ENCODE measurements at places on chromosomes 12 and 14. TPM values are rescaled to one million over a fixed set of nuclear protein-coding genes. Genes with fewer than 3 reads are reported as not detected.

The TSPAN11 gene
- total RNA-seq: not detected

The MUCL1 gene
- not detected for total RNA-seq

The KRT74 gene
- total RNA-seq: 0.15 TPM

The NRL gene
- 3.3 TPM for total RNA-seq

The CMA1 gene
- total RNA-seq: not detected

The PPP1R36 gene
- total RNA-seq: not detected

The P2RX2 gene
- total RNA-seq: not detected

The PRH1 gene
- total RNA-seq: 21.7 TPM

The NRXN3 gene
- total RNA-seq: not detected

The DPPA3 gene
- not detected for total RNA-seq

The TDG gene
- 35.0 TPM for total RNA-seq

DNA sequence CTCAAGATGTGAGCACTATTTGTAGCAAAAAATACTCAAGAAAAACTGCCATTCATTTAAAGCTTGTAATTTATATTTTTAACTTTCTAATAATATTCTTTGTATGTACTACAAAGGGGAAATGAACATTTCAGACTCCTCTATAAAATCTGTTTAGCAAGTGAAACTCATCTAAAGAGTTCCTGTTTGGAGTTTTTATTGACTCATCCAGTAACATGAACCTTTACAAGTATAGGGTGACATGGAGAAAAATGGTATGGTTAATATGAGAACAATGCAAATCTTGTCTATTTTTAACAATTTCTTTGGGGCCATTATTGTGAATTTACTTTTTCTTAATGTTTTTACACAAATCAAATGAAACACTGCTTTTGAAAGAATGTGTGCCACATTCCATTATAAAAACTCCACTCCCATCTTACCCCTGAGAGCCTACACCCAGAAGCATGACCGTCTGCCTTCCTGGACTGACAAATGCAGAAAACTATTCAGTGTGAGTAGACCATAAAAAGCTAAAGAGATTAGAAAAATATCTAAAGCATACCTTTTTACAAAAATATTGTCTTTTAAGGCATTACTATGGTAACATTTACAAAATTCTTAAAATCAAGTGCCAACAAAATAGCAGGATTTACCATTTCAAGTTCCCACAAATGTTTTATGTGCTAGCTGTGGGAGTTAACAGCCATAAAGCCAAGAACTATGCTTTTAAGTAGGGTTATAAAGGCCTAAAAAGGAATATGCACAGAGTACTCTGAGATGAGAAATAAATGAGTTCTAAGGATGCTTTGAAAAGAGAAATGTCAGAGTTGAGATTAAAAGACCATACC is 144.0 kb downstream of the ADAMTS20 start:
- DNase-seq: no peak

- DNase-seq: no peak
Measured at GRCh38 chr12:24177889-24178288, 228.4 kb upstream of the SOX5 start.

- no peak for DNase-seq
Measured at GRCh38 chr14:81009346-81009745, 53.9 kb downstream of the TSHR start.

GRCh38 chr14:68977180-68977717 is 1.9 kb downstream of the ACTN1 start:
- DNase-seq: no peak

DNA sequence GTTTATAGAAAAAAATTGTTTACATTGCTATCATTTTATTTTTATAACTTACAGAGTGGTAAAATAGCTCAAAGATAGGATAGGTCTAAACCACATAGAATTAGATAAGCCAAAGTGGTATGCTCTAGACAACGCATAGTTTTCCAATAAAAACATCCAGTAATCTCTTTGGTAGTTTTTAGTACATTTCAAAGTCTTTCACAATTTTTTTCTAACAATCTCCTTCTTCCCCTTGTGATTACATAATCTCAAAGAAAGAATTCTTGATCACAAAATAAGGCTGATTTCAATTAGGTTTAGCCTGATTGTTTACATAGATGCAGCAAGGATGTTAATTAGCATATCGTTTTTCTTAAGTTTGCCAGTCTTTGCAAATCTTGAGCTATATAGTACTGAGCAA is 460.0 kb downstream of the FUT8 start:
- DNase-seq: no peak

DNA sequence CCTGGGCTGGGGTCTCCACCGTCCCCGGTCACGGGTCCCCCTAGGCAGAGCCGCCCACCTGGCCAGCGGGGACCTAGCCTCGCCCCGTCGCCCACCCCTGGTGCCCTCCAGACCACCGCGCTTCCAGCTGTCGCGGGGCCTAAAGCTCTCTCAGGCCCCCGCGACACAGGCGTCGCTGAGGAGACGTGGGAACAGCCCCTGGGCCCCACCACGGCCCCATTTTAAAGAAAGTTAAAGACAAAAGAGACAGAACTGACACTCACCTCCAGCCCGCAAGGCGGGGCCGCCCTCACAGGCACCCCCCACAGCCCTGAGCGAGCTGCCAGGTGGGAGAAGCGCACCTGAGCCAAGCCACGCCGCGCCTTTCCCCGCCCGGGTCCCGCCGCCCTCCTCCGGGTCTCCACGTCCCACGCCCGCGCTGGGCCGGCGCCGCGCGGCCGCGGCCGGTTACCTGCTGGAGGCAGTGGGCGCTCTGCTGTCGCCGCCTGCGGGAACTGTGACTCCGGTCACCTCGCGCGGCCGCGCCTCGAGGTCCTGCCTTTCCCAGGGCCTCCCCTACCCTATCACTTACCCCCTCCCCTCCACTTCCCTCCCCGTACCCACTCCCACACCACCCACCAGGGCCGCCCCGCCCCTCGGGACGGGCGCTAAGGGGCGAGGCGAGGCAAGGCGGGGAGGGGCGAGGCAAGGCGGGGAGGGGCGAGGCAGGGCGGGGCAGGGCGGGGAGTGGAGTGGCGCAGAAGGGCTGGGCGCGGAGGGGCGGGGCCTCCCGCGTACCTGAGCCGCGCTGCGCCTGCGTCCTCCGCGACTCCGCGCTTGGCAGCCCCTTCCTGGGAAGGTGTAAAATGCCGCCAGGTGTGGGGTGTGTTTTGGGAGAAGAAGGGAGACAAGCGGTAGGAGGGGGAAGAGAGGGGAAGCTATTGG is 31.2 kb downstream of the TC2N start:
- DNase-seq: peak; percentile 84

- no peak for DNase-seq
Measured at GRCh38 chr12:126509572-126509971, 1444.3 kb downstream of the AACS start.

DNA sequence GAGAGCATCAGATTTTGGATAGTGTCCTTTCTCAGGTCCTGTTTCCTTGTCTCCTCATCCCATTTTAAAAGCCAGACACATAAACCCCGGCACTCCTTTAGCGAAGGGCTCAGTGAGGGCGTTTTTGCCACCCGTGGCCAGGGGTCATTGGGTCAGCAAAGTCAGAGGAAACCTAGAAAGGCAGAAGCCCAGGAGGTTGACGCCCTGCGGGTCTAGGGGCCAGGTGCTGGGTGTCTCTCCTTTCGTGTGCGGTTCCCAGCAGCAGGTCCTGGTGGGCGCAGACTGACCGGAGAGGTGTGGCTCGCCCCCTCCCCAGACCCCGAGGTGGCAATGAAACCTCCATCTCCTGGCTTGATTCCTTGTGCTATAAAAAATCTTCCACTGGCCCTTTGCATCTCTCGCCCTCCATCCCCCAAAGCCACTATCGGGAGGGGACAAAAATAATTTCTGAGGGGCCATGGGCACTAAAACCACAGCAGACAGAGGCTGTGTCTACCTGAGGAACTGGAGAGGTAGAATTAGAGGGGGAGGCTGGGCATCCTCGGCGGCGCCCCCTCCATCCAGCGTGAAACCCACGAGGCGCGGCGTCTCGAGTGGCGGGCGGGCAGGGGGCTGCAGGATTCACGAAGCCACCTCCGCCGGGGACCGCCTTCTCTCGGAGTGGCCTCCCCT is 858 bp upstream of the FRMD6 start:
- no peak for DNase-seq

GRCh38 chr14:88299865-88300530 is 23.1 kb downstream of the KCNK10 start:
- no peak for DNase-seq

- DNase-seq: no peak
Measured at GRCh38 chr14:99725774-99726537, 41.9 kb downstream of the CYP46A1 start.

GRCh38 chr12:46354111-46354801 is 18.3 kb downstream of the SLC38A2 start:
- DNase-seq: no peak

GRCh38 chr14:87952307-87953094 is 40.5 kb downstream of the GALC start:
- peak; percentile 20 for DNase-seq

DNA sequence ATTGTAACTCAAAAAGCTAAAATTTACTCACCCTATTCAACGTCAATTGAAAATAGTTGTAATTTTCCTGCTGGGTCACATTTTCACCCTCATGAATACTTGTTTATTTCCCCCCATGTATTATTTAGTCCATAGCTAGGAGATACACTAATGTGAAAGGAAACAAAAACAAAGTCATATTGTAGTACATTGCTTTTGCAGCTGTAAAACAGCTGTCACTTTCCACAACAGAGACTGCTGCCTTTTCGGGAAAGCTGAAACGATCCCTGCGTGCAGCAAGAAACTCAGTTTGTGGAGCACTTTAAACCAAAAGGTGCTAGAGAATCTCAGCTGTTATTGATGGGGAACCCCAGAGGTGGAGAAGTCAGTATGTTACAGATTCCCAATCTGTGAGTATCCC is 4.3 kb downstream of the RACGAP1 start:
- no peak for DNase-seq

DNA sequence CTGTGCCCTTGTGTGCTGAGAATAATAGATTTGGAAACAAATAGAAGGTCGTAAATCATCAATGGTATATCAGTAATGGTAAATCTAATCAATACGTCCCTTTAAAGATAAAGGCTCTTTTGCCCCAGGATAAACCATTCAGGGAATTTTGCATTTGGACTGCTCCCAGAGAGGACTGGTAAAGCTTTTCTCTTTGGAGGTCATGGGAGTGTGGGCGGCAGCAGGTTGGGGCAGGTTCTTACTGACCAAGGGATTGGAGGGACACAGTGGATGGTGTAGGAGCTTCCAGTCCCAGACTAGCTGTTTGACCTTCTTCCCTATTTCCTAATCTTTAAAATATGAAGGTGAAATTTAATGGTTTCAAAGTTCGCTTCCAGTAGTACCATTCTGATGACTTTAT is 87.8 kb upstream of the NTF3 start:
- no peak for DNase-seq

DNA sequence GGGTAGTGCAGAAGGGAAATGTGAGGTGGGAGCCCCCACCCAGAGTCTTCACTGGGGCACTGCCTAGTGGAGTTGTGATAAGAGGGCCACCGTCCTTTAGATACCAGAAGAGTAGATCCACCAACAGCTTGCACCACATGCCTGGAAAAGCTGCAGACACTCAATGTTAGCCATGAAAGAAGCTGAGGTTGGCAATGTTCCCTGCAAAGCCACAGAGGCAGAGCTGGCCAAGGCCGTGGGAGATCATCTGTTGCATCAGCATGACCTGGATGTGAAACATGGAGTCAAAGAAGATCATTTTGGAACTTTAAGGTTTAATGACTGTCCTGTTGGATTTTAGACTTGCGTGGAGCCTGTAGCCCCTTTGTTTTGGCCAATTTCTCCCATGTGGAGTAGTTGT is 468.4 kb upstream of the FOXG1 start:
- DNase-seq: no peak

GRCh38 chr12:102847131-102847530 is 69.9 kb downstream of the PAH start:
- no peak for DNase-seq

- DNase-seq: no peak
Measured at GRCh38 chr14:98501836-98502235, 770.2 kb downstream of the BCL11B start.

DNA sequence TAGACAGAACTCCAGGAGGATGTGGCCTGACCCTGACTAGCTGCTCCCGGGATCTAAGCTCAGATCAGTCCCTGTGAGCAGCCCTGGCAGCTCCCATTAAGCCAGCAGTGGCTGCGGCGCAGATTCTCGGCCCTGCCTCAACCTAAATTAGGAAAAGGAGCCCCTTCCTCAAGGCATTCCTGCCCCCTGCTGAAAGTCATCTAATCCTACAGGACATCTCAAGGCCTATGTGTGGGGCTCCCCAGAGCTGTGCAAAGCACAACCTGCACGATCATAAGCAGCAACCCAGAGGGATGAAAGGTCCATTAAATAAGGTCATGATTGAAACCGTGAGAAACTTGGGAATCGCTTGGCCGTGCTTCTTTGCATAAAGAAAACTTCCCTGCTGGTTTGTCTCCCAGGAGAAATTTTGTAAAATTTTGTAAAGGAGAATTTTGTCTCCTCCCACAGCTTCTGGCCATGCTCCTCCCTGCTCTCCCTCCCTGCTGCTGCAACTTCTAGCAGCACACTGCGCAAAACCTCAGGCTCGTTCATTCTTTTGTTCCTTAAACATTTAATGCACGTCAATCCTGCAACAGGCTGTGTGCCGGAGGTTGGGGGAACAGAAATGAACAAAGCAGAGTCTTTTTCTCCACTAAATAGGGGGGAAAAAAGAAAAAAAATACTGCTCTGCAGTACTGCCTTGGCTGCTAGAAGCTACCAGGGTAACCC is 96.6 kb upstream of the SLC35F4 start:
- no peak for DNase-seq

- DNase-seq: no peak
Measured at GRCh38 chr12:111233786-111234185, 135.1 kb downstream of the PHETA1 start.

GRCh38 chr12:46126050-46126727 is 135.8 kb upstream of the SCAF11 start:
- no peak for DNase-seq

DNA sequence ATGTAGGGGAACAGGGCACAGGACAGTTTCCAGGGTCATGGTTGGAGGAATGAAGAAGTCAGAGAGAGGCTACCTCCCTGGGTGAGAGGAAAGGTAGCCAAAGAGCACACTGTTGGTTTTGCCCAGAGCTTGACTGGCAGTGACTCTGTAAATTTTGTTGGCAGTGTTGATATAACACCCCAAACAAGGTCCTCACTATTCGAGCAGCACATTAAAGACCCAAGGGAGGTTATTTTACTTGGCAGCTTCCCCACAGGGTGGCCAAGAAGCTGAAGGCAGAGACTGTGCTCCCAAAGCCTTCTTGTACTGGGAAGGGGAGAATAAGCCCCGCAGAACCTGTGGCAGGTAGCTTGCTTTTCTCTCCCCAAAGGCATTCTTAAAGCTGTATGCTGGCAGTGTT is 40.6 kb downstream of the WSCD2 start:
- DNase-seq: no peak

DNA sequence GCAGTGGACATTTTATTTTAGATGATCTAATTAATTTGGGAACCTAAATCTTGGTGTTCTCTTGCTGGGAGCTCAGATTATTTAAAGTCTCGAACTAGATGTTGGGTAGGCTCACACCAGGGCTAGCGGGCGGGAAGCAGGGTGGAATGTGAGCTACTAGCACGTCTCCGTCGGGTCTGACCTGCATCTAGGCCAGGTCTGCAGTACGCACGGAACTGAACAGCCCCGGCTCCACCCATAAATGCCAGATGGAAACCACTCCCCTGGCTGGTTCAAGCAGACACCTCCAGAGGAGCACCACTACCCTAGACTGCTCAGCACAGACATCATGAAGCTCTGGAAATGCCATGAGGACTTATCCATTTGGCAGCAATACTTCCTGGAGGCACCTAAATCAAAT is 10.3 kb downstream of the ZNF605 start:
- DNase-seq: no peak

Data from activated CD4-positive, alpha-beta T cell treated with anti-CD3 and anti-CD28 coated beads, Interleukin-2, amount 10 ng/mL, durations not matched to agents 7 days and 5 days (primary cell).